ENCODE measurements at places on chromosomes 5 and 9.

DNA sequence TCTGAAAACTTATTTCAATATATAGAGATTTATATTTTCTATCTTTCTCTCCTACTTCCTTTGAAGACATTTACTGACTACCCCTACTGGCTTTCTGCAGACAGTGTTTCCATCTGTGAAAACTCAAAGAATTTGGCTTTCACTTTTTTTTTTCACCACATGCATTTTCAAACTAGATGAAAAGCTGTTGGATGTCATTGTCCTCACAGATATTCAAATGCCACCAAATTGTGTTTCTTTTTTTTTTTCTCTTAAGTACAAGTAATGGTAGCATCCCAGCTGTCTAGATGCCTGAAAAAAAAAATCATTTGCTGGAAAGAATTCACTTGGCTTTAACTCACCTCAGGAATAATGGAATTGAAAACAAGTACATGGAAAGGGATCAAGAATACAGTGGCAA, 2258.6 kb upstream of the ACO1 start:
- DNase-seq: no peak

DNA sequence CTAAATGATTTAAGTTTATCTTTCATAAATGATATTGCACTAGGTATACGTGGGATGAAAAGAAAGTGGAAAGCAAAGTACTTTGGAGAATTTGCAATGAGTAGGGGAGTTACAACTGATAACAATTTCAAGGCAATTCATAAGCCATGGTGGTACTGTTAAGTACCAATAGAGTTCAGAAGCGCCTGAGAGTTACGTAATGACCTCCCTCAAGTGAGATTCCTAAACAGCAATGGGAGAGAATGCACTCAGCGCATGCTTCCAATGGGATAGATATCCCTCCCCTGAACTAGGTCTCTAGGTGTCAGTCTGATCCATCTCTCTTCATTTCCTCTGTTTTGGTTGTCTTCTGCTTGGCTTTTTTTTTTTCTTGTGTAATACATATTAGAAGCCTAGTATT, 249.3 kb downstream of the NNT start:
- DNase-seq: no peak

DNA sequence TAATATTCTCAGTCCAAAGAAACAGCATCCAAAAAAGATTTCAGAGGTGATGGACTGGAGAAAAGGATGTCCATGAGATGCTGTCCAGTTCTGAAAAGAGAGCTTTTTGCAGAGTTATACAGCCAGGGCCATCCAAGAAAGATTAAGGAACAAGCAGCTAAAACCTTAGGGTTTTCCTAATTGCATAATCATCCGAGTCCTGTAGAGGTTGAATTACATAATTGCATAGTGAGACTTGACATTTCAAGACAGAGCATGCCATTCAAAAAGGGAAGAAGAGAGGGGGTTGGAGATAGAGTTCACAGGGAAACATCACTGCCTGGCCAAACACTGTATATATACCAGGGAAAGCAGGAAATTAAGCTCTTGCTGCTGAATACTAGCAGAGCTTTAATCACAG, 1729.2 kb upstream of the WWC1 start:
- DNase-seq: no peak

DNA sequence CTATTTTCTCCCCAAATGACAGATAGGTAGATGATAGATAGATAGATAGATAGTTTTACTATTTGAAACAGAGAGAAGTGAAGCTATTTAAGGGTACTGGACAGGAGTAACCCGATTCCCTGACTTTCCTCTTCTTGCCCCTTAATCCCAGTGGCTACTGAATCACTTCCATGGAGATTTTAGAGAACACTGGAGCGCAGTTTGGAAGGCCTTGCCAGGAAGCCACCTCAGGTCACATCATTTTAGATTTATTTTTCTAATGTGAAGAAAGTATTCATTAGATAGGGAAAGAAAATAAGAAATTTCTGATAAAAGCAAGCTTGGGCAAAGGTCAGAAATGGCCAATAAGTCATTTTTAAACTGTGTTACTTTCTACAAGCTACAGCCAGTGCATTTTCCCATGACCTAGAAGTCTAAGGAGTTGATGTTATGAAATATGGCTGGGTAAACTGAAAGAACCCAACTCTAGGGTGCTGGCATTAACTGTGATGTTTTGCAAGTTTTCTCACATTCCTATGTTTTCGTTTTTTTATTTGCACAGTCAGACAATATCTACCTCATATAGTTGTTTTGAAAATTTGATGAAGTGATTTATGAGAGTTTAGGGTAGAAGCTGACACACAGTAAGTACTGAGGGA, 544.7 kb upstream of the PTGER4 start:
- DNase-seq: no peak

DNA sequence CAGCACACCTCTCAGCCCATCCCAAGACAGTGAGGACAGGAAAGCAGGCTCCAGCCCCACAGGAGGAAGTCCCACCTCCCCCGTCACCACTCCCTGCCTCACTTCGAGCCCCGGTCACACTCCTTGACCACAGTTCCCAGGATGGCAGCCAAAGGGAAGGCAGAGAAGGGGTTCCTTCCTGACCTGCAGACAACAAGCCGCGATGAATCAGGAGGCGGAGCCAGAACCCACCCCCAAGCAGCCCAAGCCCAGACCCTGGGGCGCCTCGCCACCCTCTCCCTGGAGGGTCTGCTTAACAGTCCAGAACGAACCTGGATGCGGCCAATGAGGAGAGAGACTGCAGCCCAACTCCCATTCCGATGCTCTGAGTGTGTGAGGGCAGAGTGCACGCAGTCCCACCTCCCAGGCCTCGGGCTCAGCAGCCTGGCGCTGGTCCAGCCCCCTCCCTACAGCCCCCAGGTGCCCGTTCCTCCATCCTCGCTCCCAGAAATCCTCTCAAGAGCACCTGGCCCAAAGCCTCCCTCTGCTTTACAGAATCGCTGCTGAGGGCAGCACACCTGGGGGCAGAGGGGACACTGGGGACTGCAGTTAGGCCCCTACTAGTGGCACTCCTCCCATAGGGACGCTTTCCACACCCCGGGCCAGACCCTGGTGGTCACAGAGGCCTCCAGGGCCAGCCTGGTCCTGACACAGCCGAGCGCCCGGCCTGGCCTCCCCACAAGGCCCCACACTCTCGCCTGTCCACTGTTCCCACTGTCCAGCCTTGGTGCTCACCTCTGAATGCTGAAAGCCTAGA, 69.6 kb upstream of the LRRTM2 start:
- DNase-seq: no peak

DNA sequence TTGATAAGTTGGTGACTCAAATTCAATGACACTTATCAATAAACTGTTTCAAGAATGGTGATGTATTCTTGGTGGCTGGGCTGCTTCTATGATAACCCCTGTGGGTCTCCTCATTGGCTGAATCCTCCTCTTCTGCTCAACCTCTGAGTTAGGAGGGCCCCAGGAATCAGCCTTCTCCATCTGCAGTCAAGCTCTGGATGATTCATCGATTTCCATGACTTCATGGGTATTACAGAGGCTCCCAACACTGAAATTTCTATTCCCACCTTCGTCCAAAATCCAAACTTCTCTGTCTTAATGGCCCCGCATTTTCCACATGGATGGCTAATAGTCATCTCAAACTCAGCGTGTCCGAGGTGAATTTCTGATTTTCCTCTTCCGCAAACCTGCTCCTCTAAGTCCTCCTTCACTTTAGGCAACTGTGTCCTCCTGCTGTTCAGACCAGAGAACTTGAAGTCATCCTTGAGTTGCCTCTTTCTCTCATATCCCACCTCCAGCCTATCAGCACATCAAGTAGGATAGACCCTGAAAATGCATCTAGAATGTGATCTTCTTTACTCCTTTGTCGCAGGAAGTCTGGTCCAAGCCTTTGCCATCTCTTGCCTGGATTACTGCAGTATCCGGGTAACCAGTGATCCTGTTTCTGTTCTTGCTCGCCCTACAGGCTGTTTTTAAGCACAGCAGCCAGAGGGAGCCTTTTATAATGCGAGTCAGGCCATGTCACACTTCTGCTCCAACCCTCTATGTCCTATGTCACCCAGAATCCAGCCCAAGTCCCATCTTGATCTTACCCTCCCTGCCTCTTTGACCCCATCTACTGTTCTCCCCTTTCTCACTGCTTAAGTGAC, 41.4 kb upstream of the IL7R start:
- no peak for DNase-seq

DNA sequence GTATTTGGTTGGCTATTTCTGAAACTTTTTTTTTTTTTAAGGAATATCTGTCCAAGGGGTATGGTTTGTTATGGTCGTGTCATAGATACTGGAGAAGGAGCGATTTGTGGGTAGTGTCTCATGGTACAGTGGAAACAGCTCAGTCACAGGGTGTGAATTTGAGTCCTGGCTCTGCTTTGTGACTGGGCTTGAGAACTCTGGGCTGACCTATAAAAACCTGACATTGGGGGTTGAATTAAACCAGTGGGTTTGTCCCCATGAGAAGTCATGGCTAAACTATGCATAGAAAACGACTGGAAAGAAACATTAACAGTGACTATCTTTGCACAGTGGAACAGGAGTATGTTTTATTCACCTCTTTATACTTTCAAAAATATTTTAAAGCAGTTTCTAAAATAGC, 54.7 kb downstream of the MACROH2A1 start:
- DNase-seq: no peak

DNA sequence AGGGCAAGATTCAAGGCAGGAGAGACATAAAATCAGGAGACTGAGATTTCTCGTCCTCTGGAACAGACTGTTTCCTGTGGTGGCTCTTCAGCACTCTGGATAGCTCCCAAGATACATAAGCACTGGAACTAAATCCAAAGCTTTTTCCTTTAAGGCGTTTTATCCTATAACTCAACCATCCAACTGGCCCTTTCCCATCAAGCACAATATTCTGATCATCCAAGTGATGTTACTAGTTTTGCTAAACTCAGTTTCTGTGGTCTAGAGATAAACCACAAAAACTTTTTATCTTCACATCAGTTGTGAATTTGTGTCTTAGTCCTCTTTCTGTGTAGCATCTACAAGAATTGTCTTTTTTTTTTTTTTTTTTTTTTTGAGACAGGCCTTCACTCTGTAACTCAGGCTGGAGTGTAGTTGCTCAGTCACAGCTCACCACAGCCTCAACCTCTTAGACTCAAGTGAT, 299.4 kb downstream of the COX7C start:
- peak; percentile 48 for DNase-seq

GRCh38 chr9:107933516-107933915, 443.9 kb upstream of the KLF4 start:
- no peak for DNase-seq

DNA sequence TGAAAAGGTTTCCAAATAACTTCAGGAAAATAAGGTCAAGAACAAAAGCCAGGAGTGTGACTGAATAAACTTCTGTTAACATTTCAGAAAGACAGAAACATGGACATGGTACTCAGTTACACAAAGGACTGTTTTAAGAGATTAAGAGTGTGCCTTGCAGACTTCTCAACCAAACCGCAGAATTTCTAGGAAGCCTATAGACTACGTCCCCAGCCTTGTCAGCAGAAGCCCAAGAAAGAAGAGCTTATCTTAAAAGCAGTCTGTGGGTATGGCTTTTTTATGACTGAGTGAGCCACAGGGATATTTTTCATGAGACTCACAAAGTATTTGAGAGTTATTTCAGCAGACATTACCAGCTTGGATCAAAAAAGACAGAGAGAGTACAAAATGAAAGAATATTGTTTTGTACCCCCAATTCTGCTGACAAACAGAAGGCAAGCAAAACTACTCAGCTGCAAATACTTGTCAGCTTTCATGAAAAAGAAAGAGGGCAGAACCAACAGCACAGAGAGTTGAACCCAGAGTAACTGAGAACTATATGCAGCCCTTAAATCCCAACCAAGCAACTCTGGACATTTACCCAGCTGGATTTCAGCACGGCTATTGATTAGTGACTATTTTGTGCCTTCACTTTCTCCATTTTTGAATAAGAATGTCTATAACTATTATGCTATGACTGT, 711.0 kb upstream of the CTNND2 start:
- no peak for DNase-seq

DNA sequence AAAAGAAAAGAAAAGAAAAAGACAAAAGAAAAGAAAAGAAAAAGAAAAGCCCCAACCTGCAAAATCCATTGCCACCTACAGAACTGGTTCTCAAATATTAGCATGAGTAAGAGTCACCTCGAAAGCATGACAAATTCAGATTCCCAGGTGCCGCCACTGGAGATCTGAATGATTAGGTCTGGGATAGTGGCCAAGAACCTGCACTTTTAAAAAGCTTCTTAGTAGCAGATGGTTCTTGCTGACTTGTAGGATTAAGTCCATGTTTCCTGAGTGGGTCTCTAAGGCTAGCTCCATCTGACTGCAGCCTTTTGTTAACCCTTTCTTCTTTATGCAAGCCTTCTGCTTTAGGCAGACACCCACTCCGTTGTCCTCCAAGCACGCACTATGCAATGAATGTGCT, 178.5 kb upstream of the CDH18 start:
- DNase-seq: no peak

- DNase-seq: no peak
Measured at GRCh38 chr9:91084896-91085516, 276.7 kb downstream of the AUH start.

DNA sequence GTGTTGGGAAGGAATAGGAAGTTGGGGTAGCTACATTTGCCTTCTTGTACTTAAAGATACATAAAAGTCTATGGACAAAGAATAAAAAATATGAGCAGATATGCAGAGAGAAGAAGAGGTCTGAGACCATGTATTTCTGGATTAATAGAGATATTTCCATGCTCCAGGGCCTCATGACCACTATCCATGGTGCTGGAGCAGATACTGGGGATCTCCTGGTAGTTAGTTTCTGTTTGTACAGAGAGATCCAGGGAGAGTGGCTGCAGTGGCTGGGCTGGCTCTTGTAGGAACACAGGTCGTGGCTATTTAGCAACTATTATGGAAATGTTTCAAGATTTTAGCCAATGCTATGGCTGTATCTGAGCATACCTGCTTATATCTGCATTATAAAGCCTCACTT, 184.2 kb upstream of the TMEM161B start:
- DNase-seq: no peak

- DNase-seq: no peak
Measured at GRCh38 chr5:149793256-149793550, 63.1 kb downstream of the PPARGC1B start.

DNA sequence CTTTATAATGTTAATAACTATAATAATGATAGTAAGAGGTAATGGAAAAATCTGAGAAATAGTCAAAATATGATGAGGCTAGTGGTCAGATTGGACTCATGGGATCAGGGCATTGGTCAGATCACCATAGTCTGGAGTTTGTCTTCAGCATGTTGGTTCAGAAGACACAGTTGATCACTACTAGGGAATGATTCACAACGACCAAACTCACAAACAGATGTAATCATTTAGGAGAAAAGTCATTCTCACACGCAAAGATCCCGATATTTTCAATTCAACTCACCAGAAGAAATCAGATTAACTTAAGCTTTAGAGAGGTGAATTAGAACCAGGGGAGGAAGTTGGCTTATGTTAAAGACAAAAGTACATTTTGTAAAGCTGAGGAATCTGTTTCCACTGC, 131.8 kb downstream of the LURAP1L start:
- DNase-seq: no peak

GRCh38 chr5:54309276-54309675, 1.1 kb downstream of the ARL15 start:
- DNase-seq: no peak

DNA sequence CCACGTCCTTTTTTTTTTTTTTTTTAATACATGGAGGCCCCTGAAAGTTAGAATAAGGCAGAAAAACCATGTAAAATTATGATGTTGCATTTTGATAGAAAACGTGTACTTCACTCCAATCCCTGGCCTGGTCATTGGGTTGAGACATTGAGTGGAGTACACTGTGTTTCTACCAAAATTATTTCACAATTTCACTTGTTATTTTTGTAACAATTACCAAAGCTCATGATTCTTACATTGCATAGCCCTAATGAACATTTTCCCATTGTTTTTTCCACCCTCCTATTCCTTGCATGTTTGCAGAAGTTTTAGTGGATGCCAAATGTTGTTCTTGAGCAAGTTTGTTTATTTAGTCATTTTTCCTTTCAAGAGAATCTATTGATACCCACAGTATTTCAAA, 21.9 kb downstream of the MAMDC2 start:
- DNase-seq: no peak
